Right renal cortex interstitium (tissue), 3 donors: ENCODE measurements at places on chromosomes 7 and 10.

DNA sequence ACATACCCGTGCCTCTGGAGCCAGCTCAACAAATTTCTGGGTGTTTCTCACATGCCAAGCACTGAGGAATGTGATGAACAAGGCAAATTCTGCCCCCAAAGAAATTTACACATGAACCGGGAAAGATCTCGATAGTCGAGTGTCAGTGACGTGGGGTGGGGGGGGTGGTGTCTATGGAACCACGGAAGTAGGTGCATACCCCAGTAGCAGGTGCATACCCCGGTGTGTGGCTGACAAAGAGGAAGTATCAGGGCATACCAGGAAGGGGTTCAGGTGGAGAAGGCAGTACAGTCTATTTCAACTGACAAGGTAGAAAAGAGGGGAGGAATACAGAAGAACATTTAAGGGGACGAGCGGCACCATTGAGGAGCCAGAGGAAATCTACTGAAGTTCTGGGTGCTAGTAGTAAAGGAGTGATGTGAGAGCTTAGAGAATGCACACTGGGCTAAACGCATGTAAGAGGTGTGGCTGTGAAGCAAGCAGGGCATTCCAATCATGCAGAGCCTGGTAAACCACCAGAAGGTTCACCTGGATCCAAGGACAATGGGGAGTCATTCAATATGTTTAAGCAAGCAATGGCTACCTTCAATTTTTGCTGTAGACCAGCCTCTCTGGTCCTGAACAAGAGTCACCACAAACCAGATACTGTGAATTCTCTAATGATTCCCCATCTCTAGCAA lies 6.2 kb downstream of the CCDC6 start:
- no peak for DNase-seq

DNA sequence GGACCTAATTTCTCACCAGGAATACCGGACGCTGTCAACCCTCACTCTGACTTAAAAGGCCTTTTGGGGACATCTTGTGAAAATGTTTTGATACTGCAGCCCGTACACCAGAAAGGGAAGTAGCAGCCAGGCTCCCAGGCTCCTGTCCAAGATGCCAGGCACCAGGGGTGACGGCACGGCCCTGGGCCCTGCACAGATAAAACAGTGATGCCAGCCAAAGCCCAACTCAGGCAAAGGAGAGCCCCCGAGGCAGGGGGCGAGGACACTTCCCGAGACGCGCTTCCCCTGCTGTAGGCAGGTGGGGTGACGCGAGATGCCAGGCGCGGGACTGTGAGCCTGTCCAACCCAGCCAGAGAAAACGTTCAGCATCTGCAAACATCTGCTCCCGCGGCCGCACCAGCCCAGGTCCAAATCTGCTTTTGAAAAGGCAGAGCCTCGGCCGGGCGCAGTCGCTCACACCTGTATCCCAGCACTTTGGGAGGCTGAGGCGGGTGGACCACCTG lies 15.7 kb downstream of the ZFAND2A start:
- no peak for DNase-seq

- DNase-seq: no peak
Observed at GRCh38 chr7:44982535-44982923, 3.7 kb upstream of the MYO1G start.

DNA sequence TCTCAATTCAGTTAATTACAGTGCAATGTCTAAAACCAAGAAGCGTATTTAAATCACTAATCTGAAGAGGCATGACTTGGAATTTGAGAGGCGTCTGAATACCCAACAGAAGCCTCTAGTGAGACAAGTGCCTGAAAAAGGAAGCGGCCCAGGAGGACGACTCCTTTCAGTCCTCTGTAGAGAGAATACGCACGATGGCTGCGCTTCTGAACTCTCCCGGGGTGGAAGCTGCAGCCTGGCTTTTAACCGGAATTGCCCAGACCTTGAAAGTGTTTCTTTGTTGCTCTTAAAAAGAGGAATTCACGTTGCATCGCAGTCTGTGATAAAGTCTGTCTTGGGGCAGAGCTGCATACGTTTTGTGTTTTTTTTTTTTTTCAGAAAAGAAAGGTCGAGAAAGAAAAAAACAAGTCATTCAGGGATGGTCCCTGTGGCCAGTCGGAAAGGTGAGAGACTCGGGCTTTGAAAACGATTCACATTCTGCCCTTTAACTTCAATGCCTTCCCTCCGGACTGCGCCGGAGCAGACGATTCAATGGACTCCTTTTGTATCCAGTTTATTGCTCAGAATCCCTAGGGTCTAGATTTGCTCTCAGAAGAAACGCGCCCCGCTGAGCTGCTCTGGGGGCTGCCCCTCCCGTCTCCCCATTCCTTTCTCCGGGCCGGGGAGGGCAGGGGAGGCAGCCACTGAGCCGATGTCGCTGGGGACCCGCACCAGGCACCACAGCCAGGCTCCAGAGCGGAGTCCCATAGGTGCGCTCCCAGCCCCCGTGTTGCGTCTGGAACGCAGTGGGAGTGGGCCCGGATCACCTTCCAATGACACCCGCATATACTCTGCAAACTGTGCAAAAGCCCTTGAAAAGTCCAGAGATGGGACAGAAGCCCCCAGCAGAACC lies 994 bp upstream of the PTF1A start:
- DNase-seq: no peak

DNA sequence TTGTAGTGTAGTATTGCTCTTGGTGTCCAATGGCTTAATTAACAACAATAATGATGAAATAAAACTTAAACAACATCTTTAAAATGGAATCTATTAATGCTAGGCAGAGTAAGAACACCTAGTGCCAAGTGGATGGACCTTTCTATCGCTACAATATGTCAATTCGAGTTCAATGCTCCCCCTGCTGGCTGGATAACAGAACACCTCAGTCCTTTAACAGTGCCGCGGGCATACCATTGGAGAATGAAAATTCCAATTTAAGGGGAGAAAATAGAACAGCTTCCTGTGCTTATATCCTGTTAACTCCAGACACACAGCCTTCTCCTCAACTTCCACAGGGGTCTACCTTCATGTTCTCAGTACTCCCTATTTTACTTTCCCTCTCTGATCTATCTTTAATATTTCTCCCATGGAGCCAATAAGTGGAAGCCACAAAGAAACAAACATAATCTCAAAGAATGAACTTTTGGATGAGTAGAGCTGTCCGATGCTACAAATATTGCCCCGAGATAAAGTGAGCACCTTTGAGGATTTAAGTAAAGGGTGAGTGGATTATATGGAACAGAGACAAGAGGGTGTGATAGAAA lies 41.4 kb downstream of the COL1A2 start:
- no peak for DNase-seq

GRCh38 chr7:112010109-112010508 lies 196.1 kb downstream of the DOCK4 start:
- DNase-seq: no peak

GRCh38 chr10:50794490-50794889 lies 54.8 kb downstream of the ASAH2B start:
- no peak for DNase-seq

- DNase-seq: no peak
Observed at GRCh38 chr7:144018065-144018464, 17.9 kb downstream of the OR6B1 start.
